Nucleus accumbens (tissue), 56 donors: ENCODE measurements at places on chromosomes 5 and 9.
A peak's percentile ranks its signal among the peaks of the same experiment; 100 is the strongest.

- DNase-seq: no peak
Measured at GRCh38 chr9:93261735-93262523, 78.0 kb downstream of the WNK2 start.

DNA sequence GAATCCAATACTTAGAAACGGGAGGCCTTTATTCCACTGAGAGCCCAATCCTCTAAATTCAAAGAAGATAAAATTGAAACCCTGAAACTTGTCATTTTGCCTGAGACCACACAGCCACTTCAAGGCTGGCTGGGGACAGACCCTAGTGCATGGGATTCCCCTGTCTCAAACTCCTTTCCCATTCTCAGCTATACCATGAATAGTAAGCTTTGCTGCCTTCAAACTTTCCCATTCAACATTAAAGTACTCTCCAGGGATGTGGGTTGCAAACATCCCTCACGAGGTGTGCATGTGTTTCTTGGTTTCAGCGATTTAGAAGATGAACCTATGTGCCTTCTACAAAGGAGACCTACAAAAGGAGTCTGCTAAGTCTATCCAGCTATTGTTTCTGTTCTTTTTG is 64.6 kb downstream of the GABRB2 start:
- DNase-seq: no peak

GRCh38 chr5:76038212-76038611 is 45.0 kb upstream of the SV2C start:
- no peak for DNase-seq

DNA sequence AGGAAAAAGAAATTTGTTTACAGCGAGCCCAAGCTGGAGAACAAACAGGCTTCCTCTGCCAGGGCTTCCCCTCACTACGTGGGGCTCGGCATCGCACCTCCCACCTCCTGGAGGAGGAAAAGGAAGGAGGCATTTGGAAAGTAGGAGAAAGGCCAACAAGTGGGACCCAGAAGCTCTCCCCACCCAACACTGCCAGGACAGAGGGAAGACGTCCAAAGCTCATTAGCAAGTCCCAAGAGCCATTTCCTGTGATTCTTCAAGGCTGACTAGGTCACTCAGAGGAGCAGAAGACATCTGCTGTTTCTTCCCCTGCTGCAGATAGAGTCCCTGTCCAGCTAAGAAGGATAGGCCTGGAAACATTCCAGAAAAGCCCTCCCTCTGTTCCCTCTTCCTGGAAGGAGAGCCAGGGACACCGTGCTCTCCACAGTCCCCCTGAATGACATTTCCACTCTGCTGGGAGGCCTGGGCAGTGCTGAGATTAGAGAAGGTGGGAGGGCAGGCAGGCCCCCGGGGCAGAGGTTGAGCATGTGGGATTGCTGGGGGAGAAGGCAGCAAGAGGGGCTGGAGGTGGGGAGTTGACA is 57.0 kb upstream of the NEURL1B start:
- no peak for DNase-seq

GRCh38 chr5:123176224-123176937 is 87.3 kb downstream of the PRDM6 start:
- DNase-seq: no peak

- DNase-seq: no peak
Measured at GRCh38 chr5:126519637-126520592, 75.1 kb downstream of the ALDH7A1 start.

GRCh38 chr5:172417983-172418630 is 36.2 kb downstream of the SH3PXD2B start:
- DNase-seq: peak; percentile 49
